ENCODE measurements at places on chromosomes 13 and 19.

DNA sequence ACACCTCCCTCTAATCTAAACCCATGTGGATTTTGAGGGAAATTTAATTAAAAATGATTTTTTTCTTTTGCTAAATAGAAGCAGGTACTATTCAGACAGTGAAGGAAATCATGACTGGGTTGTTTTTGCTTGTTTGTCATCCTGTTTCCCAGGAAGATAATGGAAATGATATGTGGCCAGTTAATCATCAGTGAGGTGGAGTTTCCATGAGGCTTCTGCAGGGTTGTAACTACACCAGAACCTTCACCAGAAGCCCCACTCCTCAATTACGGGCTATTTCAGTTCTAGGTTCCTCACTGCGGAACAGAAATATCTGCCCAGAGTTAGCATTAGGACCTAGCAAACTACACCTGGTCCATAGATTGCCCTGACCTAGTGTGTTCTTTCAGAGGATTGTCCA lies 394.0 kb downstream of the DLEU7 start:
- DNase-seq: no peak

DNA sequence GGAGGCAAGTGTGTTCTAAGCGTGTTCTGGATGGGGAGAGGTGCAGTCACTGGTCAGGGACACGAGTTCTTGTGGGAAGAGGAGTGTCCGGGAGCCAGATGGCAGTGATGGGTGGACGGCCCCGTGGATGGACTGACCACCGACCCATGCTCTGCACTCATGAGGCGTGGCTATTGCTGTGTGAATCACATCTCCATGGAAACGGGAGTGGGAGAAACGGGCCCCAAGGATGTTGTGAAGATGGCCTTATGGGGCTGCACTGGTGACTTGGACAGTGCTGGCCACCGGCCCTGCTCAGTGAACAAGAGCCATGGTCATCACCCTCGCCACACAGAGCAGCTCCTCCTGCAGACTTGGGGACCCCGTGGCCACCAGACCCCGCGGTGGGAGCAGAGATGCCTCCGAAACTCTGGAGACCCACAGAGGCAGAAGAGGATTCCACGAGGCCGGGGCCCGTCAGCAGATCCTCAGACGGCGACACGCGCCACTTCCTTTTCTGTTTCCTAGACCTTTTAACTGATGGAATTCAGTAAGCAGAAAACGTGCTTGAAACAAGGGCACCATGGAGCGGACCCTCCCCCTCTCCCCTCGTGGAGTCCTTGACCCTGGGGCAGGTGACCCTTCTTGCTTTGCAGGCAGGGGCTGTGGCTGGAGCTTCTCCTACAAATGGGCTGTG lies 47.5 kb downstream of the GAS6 start:
- no peak for DNase-seq

DNA sequence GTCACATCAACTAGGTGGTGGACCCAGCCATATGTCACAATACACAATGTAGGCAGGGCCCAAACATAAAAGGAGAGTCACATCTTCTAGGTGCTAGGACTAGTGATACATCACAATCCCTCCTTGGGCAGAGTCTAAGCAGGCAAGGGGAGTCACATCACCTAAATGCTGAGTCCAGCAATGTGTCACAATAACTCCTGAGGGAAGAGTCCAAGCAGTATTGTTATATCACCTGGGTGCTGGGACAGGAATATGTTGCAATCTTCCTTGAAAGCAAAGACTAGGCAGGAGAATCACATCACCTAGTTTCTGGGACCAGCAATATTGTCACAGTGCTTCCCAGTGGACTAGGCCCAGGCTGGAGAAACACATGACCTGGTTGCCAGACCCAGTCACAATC lies 29.4 kb upstream of the ZNF729 start:
- no peak for DNase-seq

GRCh38 chr19:56837004-56837403 lies 3.5 kb downstream of the PEG3 start:
- no peak for DNase-seq

DNA sequence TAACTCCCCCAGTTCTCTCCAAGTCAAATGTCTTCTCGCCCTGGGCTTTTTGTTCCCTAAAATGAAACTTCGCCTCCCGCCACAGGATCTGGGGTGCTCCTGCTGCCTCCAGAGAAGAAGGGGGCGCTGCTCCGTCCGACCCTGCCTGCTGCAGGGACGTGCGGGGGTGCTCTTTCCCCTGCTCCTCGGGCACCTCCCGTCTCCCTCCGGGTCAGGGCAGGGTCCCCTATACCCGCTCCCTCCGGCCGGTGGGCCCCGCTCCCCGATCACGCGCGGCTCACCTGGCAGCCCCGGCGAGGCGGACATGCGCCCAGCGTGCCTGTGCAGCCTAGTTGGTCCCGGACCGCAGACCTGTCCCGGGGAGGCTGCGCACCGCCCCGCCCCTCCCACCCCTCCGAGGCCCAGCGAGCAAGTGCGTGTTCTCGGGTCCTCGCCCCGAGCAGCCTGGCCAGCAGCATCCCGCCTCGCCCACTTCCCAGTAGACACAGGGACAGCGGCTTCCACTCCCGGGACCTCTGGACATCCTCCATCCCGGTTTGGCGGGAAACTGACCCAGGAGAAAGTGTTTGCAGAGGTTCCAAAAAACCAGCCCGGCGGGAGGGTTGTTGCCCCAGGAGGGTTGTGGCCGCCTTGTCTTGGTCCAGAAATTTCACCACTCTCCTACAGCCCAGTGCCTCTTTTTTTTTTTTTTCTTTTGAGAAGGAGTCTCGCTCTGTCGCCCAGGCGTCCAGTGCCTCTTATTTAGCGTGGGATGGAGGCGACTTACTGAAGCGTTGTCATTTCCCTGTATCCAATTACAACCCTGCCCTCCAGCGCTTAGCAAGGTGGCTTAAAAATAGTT lies at the start of gene OXGR1:
OXGR1 (minus strand) TSS at position 460 of the 841 bp plus-strand sequence. CDS start 6,717 bp downstream, outside the sequence.
- DNase-seq: no peak

- no peak for DNase-seq
Observed at GRCh38 chr19:40646743-40647254, 43.7 kb downstream of the NUMBL start.

All from CD4-positive, alpha-beta T cell treated with Interleukin-2 at 100 ng/mL for 4 hours (primary cell).